ENCODE measurements at places on chromosomes 2 and 18. TPM values are rescaled to one million over a fixed set of nuclear protein-coding genes. Genes with fewer than 3 reads are reported as not detected.

Gene UGT1A4
- total RNA-seq: not detected

Gene RESP18
- not detected for total RNA-seq

Gene RFTN2
- 17.5 TPM for total RNA-seq

Gene FSHR
- not detected for total RNA-seq

Gene MAPRE2
- 20.8 TPM for total RNA-seq

Gene GREB1
- 0.65 TPM for total RNA-seq

Gene PHOSPHO2
- 3.5 TPM for total RNA-seq

Gene BUB1
- total RNA-seq: 5.0 TPM

Gene IL36B
- not detected for total RNA-seq
